ENCODE measurements at places on chromosomes 6 and 20.

DNA sequence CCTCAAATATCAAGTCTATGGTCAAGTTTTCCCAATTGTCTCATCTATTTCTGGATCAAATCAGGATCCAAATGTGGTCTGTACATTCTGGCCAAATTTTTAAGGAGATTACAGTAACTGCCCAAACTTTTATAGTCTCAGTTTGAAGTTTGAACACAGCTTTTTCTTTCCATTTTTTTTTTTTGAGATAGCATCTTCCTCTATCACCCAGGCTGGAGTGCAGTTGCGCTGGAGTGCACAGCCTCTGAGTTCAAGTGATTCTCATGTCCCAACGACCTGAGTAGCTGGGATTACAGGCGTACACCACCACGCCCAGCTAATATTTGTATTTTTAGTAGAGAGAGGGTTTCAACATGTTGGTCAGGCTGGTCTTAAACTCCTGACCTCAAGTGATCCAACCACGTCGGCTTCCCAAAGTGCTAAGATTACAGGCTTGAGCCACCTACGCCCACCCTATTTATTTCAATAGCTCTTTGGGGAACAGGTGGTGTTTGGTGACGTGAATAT, 84.9 kb upstream of the CARMIL1 start:
- DNase-seq: no peak

DNA sequence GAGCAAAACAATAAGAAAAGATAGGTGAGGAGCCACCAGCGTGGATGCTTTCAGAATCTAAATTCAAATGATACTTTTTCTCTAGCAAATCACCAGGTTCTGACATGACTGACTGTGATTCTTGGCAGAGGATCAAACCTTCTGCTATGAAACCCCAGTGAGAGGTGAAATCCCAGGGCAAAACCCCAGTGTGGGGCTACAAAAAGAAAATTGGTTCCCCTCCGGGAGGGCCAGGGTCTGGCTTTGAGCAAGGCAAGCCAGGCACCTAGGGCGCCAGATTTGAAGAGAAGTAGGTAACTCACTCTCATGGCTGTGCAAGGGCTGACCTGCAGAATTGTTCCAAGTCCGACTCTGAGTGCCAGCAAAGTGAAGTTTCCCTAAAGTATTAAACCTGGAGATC, 20.2 kb upstream of the RALGAPA2 start:
- no peak for DNase-seq

DNA sequence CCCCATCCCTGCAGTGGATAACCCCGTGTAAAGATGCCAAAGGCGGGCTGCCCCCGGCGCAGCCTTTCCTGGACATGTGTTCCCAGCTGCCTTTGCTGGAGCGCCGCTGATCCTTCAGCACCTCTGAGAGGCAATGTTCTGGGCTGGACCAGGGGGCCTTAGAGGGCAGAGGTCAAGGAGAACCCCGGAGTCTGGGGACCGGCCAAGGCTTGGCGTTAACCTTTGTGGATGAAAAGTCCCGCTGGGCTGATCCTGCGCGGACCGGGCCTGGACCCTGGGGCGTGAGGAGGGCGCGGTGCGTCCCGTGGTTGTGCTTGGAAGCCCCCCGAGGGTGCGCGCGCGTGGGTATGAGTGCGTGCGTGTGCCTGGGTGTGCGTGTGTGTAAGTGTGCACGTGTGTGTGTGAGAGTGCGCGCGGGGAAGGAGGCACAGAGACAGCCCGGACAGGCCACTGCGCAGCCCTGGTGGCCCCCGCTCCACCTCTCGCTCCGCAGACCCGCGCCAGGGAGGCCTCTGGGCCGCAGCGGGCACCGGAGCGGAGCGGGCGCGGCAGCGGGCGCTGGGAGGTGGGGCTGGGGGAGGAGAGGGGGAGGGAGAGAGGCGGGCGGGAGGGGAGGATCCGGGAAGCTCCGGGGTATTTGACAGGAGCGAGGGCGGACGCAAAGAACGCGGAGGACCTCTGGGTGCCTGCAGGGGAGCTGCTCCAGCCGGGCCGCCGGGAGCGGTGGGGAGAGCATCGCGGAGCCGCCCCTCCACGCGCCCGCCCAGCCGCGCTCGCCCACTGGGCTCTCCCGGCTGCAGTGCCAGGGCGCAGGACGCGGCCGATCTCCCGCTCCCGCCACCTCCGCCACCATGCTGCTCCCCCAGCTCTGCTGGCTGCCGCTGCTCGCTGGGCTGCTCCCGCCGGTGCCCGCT, at the start of gene SMOC2:
Gene SMOC2, plus strand, starts transcription at position 665 of the 914 bp plus-strand sequence. Its CDS starts 187 bp downstream, at position 852.
- no peak for DNase-seq

GRCh38 chr20:57260934-57261333, 5.5 kb downstream of the BMP7 start:
- no peak for DNase-seq

- no peak for DNase-seq
Observed at GRCh38 chr6:155319902-155320301, 5.6 kb upstream of the TFB1M start.

- DNase-seq: no peak
Observed at GRCh38 chr6:154438882-154439415, 71.5 kb downstream of the CNKSR3 start.

- no peak for DNase-seq
Observed at GRCh38 chr20:63319164-63320040, 26.4 kb downstream of the COL20A1 start.

DNA sequence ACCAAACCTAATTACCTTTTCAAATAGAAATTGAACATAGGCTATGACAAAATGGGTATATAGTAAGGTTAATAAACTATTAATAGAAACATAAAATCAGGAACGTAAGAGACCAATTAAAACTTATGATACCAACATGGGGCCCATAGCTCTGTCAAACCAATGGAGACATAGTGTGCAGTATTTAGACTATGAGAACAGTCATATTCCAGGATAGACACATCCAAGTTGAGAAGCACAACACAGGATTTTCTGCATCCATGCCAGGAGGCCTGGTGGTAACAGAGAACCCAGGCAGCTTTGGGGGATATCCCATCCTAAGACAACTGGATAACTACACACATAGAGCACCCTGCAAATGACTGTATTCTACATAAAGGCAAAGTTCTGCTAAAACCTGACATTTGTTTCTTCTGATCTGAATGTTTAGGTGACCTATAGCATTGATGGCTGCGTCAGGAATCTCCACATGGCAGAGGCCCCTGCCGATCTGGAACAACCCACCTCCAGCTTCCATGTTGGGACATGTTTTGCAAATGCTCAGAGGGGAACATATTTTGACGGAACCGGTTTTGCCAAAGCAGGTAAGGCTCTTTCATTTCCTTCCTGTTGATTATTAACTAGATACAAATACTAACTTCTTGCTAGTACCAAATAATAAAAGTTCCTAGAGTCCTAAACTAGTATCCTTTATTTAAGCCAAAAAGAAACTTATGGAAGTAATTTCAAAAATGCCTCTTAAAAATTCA, 202.7 kb downstream of the ARHGAP18 start:
- no peak for DNase-seq

GRCh38 chr6:36492621-36493020, 49.8 kb downstream of the KCTD20 start:
- DNase-seq: no peak

DNA sequence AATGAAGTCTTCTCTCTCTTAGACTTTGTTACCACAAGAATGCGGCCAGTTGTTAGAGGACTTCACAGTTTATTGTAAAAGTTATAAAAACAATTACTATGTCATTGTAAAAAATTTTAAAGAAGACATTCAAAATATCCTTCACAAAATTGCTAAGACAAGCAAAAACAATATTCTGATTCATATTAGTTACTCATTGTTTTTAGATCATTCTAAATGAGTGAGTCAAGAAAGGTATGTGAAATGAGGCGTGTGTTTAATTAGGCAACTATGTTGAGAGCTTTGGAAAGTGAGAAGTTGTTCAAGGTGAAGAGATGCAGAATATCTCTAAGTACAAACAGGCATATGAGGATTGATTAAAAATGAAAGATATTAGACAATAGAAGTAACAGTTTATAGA, 875.3 kb downstream of the EYS start:
- DNase-seq: no peak

DNA sequence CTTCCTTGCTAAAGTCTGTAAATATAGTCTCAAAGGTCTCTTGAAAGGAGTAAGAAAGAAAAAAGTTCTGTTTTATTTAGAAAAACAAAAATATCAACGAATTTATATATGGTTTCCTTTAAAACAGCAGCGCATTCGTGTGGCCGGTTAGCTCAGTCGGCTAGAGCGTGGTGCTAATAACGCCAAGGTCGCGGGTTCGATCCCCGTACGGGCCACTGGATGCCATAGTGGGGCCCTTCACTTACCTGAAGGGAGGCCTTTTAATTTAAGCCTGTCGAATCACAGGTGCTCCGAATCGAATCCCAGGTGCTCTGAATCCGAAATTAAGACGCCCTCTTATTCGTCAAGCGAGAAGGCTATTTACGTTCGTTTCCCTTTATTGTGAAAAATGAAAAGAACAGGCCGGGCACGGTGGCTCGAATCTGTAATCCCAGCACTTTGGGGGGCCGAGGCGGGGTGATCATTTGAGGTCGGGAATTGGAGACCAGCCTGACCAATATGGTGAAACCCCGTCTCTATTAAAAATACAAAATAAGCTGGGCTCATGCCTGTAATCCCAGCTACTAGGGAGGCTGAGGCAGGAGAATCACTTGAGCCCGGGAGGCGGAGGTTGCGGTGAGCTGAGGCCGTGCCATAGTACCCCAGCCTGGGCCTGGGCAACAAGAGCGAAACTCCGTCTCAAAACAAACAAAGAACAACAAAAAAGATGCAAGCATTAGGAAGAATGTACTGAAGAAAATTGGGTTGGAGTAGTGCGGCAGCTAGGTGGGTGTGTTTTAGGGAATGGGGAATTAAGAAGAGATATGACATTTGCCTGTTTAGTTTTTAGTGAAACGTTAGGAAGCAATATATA, 195.8 kb upstream of the ZNF184 start:
- peak; percentile 67 for DNase-seq

GRCh38 chr6:31958741-31959739, at the start of the genes NELFE and SKIC2:
Gene NELFE (minus strand): TSS chr6:31958971. CDS start chr6:31958446, 525 bp downstream.
Gene SKIC2 (plus strand): TSS chr6:31959175. CDS start chr6:31959193, 18 bp downstream.
- peak; percentile 98 for DNase-seq

Measured in stimulated activated CD4-positive, alpha-beta T cell treated with anti-CD3 and anti-CD28 coated beads, Interleukin-1b, Interleukin-23, amount 100 ng/mL, for 24 hours (primary cell).